ENCODE measurements at places on chromosomes 6 and 20. TPM values are rescaled to one million over a fixed set of nuclear protein-coding genes. Genes with fewer than 3 reads are reported as not detected.

ROMO1 gene
- total RNA-seq = 306 TPM

HLA-DQB1 gene
- 0.17 TPM for total RNA-seq

BIRC7 gene
- total RNA-seq = not detected

SNHG17 gene
- total RNA-seq = 68.0 TPM

- DNase-seq = no peak
Measured at GRCh38 chr6:96794980-96795379, 42.3 kb downstream of the GPR63 start.

DNA sequence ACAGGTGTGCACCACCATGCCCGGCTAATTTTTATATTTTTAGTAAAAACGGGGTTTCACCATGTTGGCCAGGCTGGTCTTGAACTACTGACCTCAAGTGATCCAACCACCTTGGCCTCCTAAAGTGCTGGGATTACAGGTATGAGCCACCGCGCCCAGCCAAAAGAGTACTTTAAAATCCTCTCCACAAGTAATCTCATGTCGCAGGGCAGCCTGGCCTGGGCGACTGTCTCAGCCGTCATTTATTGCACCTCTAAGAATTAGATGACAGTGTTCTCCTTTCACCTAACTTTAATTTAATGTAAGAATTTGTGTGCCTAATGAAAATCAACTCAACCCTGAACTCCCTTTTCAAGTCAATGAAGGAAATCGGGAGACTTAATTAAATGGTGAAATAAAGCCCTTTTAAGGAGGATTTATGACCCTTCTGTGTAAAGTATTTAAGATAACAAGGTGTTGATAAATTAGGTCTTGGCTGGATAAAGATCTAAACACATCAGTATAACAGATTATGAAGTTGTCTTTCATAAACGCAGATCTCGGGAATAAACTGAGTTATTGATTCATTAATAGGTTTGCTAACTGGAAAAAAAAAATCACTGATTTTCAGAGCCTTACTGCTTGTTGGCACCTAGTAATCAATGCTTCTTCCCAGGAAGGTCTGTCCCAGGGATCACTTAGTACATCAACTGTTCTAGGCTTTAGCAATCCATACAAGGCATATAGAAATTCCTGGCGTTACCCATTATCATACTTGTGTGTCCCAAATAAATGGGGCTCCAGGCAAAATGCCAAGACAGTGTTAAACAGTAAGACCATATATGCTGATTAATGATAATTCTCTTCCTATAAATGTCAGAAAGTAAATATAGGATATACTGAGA, 209.3 kb downstream of the GMDS start:
- no peak for DNase-seq

DNA sequence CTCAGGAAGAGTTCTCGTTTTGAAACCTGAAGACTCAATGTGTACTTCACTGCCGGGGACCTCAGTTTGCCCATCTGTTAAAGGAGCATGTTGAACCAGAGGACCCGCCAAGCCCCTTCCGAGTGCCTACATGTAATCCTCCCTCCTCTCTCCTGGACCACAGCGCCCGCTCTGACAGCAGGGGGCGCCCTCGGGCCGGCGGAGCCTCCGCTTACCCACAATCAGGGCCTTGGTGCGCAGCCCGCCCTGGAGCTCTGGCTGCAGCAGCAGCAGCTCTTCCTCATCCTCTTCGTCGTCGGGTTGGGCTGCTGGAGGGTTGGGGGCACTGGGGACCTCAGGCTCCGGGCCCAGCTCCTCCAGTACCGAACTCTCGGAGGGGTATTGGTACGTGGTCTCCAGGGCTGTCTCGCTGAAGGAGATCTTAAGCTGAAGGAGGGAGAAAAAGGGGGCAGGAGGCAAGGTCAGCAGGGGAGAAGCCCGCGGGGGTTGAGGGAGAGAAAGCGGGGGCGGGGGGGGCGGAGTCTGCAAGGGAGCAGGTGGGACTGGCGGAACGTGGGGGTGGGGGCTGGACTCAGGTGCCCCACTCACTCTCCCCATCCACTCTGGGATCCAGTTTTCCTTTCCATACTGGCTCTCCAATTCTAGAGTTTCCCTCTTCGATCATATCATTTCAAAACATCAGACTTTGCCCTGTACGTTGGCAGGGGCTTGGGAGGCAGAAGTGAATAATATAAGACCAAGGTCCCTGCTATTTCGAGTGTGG, 6.3 kb upstream of the DHX16 start:
- peak; percentile 65 for DNase-seq

DNA sequence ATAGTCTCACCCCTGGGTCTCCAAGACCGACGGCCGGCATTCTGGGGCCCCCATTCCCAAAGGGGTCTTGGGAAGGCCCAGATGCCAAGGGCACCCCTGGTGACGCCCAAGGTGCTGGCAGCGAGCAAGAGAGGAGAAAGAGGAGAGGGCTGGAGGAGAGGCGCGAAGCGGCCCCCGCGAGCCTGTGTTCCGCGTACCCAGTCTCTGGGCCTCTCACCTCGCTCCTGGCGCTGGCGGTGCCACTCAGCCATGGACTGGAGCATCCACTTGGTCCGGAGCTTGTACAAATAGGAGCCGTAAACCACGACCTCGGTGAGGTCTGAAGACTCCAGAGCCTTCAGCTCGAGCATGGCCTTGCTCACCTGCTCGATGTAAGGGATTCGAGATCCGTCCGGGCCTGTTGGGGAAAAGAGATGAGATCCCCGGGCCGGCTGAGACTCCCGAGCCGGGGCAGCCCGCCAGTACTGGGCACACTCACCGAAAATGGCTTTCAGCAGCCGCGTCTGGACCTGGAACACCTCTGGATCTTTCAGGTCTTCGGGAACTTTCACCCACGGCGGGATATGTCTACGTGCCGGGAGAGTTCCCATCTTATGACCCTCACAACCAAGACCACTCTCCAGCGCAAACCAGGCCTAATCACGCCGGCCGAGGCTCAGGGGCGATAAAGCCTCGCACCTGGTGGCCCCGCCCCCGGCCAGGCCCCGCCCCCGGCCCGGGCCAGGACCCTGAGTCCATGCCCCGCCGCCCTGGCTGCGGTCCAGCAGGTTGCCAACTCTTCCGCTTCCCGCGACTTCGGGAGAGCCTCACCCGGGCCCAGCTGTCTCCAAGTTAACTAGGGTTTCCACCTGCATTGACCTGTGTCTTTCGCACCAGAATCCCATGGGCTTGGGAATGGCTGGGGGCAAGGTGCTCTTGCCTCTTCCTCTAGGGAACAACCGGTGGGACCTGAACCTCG, at the start of gene DPPA5:
Gene DPPA5, minus strand, starts transcription at position 641 of the 958 bp plus-strand sequence. Its CDS starts 51 bp downstream, at position 590.
- DNase-seq = no peak

DNA sequence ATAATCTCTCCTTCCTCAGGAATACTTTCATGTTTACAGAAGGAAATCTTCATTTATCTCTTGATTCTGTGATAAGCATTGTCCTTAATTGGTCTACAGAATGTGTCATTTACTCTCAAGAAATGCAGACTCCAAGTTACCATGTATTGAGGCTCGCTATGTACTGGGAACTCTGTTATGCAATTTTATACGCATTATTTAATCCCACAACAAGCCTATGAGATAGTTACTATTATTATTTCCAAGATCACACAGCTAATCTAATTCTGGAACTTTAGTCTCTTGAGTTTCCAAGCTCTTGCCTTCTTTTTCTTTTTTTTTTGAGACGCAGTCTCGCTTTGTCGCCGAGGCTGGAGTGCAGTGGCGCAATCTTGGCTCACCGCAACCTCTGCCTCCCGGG, 30.0 kb upstream of the RAB23 start:
- DNase-seq = no peak

- no peak for DNase-seq
Measured at GRCh38 chr6:3392930-3393835, 63.7 kb downstream of the SLC22A23 start.

- no peak for DNase-seq
Measured at GRCh38 chr6:15854826-15855710, 192.2 kb upstream of the DTNBP1 start.

- no peak for DNase-seq
Measured at GRCh38 chr20:55685425-55685824, 319.9 kb downstream of the CBLN4 start.

DNA sequence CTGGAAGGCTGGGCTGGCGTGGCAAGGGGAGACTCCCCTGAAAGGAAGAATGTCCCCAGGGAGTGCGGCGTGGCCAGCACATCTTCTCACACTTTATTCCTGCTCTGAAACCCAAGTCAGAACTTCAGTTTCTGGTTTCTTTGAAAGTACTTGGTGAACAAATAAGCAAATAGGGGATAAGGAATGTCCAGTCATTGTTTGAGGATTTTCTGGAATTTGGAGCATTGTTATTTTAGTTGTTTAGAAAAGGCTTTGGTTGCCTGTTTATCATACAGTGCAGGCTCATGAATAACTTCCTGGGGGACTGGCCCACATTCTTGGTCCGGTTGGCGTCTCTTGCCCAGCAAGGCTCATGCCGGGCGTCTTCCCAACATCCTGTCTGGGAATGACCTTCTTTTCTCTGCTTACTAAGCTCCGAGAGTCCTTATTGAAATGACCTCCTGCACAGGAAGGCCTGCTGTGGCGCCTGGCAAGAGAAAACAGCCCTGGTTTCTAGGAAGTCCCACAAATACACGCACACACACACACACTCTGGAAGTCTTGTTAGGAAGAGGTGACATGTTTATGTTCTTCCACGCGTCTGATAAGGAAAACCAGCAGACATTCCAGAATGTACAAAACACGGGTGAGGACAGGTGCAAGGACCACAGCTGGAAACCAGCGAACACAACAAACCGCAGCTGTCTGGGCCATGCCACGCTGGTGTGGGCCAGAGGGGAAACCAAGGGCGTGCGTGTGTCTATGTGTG, 71.9 kb downstream of the TMEM170B start:
- DNase-seq = peak; percentile 16

DNA sequence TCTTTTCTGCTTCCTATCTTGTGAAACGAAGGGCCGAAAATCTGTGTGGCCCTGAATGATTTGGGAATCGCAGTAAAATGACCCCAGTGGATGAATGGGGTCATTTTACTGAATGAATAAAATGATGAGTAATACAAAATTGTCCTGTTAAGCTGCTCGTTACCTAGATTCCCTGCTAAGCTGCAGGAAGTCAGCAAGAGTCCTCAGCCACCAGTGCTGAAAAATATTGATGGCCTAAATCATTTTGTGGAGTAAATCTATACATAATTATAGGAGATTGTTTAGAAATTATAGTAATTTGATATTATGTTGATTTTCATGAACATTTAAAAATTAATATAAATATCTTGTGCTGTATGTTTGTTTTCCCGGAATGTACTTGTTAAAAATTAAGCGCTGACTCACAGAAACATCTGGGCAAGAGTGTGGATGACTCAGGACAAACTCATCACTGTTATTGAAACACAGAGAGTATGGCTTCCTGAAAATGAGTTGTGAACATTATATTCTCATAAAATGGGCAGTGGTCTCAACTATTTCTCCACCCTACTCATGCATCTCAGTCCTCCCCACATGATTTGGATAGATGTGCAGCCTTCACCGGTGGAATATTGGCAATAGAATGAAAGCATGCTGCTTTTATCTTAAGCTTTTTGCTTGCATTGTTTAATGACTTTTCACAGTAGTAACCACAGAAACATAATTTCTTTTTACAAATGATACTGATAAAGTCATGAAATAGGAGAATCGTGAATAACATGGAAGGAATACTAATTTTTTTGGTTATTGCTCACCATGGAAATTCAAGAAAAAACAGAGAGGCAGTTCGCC, 36.2 kb upstream of the RGS17 start:
- peak; percentile 9 for DNase-seq

DNA sequence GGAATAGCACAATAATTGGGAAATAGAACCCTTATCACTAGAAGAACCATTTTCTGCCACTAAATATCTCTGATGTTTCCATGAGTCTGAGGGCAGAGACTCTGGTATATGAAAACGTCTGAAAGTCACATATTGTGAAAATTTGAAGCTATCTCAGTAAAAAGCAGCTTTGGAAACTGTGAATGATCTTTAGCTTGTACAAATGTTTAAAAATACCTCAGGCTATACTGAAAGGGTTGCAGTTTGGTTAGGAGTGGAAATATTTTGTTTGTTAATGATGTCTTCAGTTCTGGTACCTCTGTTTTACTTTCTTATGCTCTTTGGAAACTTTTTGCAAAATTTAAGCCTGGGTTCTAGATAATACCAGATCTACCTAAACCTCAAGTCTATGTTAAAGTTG, 135.0 kb downstream of the SLC16A10 start:
- no peak for DNase-seq

- no peak for DNase-seq
Measured at GRCh38 chr6:63661769-63662168, 26.2 kb downstream of the PHF3 start.

GRCh38 chr6:157036245-157036711, 259.1 kb downstream of the ARID1B start:
- no peak for DNase-seq

Data from NCI-H460 (cell line).